ENCODE measurements at places on chromosomes 11 and 22.

DNA sequence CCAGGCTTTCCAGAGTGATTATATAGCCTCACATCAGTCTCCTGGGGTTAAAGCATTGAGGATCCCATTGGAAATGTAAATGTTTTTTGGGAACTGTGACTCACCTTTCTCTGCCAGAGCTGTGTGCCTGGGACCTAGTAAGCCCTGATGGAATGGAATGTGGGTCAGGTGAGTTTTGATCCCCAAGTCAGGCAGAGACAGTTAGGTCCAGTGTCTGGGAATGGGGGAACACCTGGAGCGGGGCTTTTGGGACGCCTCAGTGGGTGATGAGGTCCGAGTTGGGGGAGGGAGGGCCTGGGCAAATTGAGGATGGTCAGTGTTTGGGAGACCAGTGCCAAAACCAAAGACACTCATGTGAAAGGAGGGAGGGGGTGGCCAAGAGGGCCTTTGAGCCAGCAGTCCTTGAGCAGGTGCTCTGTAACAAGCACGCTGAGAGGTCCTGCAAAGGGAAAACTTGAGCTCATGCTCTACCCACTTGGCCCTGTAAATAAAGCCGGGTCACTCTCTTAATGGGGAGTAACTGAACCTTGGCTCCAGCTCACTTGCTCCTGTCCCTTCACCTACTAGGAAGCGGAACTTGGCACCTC, 104.7 kb downstream of the NAV2 start:
- no peak for DNase-seq

DNA sequence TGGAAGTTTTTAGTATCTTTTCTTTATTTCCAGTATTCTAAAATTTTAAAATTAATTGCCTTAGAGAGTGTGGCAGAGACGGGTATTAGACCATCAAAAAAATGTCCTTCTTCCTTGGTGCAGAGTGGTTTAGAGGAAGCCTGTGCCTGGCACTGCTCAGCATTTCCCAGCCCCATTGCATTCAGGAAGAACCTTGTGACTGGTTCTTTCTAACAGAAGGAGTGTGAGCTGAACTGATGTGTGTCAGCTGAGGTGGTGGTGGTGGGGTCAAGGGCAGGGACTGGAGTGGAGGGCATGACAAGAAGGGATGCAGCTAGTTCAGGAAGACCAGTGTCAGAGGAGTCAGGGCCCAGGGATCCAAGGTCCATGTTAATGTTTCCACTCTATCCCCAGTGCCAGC, 58.7 kb upstream of the FDX1 start:
- no peak for DNase-seq

DNA sequence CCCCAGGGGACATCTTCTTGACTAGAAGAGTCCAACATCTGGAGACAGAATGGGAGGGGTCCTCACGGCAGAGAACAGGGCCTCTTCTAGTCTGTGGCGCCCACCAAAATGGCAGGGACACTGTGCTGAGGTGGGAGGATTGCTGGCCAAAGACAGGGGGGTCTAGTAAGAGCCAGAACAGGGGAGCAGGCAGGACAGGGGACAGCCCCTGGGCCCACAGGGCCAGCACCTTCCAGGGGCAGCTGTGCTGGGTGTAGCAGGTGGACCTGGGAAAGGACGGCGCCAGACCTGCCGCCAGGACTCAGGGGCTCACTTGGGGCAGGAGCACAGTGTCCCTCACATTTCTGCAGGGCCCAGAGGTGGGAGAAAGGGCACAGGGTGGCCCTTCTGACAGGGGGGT, 858 bp upstream of the APOBEC3A start:
- DNase-seq = no peak

DNA sequence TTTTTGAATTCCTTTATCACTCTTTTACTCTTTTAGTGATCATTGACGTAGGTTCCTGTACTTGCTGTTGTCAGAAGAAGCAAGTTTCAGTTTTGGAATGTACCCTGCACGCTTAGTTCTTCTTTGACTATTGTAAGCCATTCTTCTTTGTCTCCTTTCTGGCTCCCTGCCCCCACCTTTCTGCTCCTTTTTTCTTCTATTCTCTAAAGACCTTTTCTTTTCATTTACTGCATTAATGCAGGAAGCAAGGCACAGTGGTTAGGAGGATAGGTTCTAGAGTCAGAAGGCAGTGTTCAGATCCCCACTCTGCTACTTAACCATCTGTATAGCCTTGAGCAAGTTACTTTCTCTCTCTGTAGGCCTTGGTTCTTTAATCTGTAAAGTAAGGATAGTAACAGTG, 33.7 kb upstream of the RAG2 start:
- DNase-seq = no peak

DNA sequence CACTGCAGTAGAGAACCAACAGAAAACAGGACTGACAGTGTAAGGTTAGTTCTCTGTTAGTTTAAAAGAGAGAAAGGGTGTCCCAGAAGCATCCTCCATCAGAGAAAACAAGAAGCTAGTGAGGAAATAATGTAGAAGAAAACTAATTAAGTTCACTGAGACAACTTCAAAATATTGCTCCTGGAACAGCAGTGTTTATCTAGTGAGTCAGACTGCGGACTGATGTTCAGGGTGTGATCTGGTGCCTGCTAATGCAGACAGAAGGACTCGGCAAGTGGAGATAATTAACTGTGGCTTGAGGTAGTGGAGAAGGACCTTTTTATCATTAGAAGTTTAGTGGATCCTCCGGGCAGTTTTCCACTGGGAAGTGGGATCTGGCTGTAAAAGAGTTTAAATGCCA, 55.4 kb downstream of the CDON start:
- no peak for DNase-seq

DNA sequence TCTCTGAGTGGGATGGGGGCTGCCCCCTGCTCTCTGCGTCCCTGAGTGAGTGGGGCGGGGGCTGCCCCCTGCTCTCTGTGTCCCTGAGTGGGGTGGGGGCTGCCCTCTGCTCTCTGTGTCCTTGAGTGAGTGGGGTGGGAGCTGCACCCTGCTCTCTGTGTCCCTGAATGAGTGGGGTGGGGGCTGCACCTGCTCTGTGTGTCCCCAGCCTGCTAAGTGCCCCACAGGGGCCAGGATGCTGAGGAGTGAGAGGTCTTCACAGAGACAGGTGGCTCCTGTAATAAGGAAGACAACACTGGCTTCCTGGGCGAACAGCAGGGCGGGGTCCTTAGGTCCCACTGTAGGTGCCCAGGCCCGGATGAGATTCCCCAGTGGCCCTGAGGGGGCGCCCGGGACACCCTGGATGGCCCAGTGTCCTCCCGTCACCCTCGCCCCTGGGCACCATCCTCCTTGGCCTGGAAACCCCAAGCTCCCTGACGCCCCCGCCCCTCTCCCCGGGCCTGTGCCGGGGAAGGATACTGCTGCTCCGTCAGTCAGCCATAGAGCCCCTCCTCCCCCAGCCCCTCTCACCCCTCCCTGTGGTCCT, 3.8 kb upstream of the CCDC188 start:
- DNase-seq = no peak

DNA sequence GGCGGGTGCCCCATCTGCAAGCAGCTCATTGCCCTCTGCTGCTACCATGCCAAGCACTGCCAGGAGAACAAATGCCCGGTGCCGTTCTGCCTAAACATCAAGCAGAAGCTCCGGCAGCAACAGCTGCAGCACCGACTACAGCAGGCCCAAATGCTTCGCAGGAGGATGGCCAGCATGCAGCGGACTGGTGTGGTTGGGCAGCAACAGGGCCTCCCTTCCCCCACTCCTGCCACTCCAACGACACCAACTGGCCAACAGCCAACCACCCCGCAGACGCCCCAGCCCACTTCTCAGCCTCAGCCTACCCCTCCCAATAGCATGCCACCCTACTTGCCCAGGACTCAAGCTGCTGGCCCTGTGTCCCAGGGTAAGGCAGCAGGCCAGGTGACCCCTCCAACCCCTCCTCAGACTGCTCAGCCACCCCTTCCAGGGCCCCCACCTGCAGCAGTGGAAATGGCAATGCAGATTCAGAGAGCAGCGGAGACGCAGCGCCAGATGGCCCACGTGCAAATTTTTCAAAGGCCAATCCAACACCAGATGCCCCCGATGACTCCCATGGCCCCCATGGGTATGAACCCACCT, 28.0 kb upstream of the L3MBTL2 start:
- no peak for DNase-seq

GRCh38 chr11:119166368-119167076, 2.0 kb upstream of the NLRX1 start:
- no peak for DNase-seq

- no peak for DNase-seq
These were observed 2.4 kb downstream of the LGR4 start for GRCh38 chr11:27470166-27470565.

All from NCI-H1105 (cell line).